ENCODE measurements at places on chromosomes 3 and 15. TPM values are rescaled to one million over a fixed set of nuclear protein-coding genes. Genes with fewer than 3 reads are reported as not detected.

DNA sequence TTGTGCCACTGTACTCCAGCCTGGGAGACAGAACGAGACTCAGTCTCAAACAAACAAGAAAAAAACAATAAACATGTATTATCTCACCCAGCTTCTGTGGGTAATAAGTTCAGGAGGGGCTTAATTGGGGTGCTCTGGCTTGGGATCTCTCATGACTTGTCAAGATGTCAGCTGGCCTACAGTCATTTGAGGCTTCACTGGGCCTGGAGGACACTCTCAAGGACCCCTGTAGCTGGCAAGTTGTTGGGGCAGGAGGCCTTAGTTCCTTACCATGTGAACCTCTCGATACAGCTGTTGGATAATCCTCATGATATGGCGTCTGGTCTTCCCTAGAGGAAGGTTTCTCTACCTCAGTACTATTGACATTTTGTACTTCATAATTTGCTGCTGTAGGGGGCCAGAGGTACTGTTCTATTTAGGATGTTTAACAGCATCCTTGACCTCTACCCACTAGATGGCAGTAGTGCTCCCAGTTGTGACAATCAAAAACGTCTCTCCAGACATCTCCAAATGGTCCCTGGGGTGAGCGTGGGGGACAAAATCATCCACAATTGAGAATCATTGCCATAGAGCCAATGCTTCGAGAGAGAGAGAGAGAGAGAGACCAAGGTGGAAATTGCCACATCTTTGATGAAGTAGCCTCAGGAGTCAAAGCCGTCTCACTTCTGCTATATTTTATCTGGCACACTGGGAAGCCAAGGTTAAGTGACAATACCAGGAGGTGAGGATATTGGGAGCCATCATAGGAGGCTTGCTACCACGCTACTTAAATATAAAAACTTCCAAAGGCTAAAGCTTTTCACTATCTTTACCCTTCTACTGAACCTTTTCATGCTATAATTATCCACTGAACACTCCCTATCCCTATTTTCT, 23.9 kb upstream of the SLTM start:
- peak; percentile 78 for DNase-seq

GOLGA6L7 gene
- total RNA-seq: not detected

SCAANT1 gene
- total RNA-seq: not detected

DNA sequence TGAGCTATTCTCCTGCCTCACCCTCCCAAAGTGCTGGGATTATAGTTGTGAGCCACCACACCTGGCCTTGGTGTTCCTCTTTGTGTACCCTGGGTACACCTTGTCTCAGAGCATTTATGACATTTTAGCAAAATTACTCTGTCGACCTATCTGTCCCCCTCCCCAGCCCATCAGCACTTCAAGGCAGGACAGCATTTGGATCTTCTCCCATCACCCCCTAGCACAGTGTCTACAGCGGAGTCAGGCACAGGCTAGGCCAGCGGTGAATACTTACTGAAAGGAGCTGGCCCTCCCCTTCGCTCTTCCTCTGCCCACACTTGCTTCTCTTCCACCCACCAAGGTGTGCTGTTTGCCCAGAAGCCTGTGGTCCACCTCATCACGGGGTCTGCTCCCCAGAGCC, 20.4 kb upstream of the CLK3 start:
- no peak for DNase-seq

- DNase-seq: no peak
These were observed 23.3 kb upstream of the FSTL1 start for GRCh38 chr3:120473896-120474675.

GOLGA6L24 gene
- not detected for total RNA-seq

DNA sequence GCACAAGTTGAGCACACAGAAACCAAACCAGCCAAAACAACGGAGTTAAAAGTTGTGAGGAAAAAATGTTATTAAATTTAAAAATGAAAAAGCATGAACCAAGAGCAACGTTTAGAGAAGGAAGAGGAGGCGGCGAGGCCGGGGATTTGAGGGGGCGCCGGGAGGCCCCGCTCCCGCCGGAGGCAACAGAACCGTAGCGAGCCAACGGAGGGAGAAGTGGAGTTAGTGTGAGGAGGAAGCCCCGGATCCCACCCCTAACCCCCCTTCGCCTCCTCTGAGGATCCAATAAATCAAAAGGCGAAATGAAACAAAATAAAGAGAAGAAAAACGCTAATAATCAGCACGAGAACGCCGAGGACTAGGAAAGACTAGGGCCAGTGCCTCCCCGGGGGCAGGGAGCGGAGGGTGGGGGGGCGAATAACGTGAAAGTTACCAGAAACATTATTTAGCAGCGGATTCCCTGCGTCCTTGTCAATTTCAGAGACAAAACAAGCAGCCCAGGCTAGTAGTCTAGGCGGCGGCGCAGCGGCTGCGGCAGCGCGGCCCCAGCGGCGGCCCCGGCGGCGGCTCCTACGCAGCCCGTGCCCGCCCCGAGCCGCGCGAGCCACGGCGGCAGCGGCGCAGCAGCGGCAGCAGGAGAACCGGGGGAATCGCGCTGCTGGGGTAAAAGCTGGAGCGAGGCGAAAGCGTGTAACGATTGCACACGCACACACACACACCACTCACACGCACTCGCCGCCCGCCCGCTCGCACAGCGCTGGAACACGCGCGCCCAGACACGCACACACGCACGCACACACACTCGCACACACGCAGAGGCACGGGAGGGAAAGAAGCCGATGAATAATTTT, 1.7 kb downstream of the MEIS2 start:
- DNase-seq: peak; percentile 51

DNA sequence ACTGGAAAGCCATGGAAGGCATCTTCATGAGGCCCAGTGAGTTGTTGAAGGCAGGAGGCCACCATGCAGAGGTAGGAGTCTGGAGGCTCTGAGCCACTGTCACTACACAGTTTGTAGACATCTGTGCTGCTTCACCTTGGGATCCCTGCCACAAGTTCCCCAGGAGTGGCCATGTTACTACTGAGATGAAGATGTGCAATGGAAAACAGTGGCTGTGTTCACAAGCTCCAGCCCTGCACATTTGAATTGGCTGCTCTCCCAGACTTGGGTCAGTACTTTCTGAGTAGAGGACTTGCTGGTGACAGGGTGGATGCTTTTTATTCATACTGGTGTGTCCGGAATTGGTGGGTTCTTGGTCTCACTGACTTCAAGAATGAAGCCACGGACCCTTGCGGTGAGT, 86.9 kb upstream of the C15orf39 start:
- DNase-seq: no peak

- DNase-seq: no peak
These were observed at the start of gene ACP3 for GRCh38 chr3:132317229-132317948. Gene ACP3 (plus strand): TSS chr3:132317407. CDS start chr3:132317457, 50 bp downstream.

Data from mucosa of descending colon (tissue), 3 donors.